Activated T-cell treated with anti-CD3 and anti-CD28 coated beads for 1 hour (primary cell): ENCODE measurements at places on chromosomes 12 and 14.

DNA sequence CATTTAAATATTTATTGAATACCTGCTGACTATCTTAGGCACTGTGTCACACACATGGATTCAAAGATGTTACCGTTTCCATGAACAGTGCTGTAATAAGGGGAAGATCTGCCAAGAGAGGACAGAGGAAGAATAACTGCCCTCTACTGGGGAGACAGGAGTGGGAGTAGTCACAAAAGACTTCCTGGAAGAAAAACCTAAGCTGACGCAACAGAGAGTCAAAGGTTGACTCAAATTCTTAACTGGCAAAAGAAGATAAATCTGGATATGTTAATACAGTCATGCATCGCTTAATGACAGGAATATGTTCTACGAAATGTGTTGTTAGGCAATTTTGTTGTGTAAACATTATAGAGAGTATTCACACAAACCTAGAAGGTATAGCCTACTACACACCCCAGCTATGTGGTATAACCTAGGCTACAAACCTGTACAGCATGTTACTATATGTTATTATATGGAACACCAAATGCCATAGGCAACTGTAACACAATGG is 51.5 kb downstream of the DCAF5 start:
- DNase-seq, result no peak

DNA sequence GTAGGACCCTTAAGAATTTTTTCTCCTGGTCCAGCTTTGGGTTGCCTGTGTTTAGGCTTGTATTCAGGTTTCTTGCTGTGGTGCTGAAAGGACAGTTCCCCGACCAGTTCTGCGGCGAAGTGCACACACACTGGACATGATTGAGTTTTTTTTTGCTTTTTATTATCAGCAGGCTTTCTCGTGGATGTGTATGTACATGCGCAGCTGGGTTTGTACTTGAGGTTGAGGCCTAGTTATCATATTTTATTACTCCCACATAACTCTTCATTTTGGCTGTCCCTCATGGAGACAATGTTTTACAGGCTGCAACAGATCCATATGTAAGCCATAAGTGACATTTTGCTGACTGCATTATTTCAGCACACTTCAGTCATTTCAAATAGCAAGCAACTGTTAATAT is 2.5 kb downstream of the SCN8A start:
- no peak for DNase-seq

- DNase-seq, result no peak
Observed at GRCh38 chr14:33931461-33931860, 19.4 kb downstream of the EGLN3 start.

- no peak for DNase-seq
Observed at GRCh38 chr14:95468448-95469133, 47.9 kb downstream of the SYNE3 start.

- no peak for DNase-seq
Observed at GRCh38 chr14:91830777-91831176, 36.6 kb downstream of the TC2N start.

DNA sequence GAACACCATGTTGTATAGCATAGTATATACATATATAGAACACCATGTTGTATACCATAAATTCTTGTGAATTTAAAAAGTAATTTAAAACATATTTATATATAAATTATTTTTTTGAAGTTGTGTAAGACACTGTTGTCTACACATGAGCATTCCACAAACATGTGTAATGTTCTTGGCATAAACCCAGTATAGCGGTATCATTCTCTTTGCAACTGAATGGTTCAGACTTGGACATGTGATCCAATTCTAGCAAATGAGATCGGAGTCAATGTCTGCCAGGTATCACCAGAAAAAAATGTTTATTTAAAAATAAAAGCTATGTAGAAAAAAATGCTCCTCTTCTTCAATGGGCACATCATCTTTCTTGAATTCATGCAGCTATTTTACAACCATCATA is 33.9 kb downstream of the CEP290 start:
- DNase-seq, result no peak

DNA sequence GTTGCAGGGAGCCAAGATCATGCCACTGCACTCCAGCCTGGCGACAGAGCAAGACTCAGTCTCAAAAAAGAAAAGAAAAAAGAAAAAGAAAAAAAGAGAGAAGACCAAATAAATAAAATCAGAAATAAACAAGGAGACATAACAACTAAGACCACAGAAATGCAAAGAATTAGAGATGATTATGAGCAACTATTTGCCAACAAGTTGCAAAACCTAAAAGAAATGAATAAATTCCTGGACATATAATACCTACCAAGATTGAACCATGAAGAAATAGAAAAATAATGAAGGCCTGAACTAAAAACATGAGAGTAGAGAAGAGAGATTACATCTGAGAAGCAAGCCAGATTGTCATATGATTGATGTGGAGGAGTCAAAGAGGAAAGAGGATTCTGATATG is 17.6 kb upstream of the EPS8 start:
- DNase-seq, result no peak

GRCh38 chr14:37472906-37473305 is 122.1 kb downstream of the FOXA1 start:
- DNase-seq, result no peak

GRCh38 chr12:13007496-13008233 is 7.6 kb upstream of the HEBP1 start:
- DNase-seq, result no peak

DNA sequence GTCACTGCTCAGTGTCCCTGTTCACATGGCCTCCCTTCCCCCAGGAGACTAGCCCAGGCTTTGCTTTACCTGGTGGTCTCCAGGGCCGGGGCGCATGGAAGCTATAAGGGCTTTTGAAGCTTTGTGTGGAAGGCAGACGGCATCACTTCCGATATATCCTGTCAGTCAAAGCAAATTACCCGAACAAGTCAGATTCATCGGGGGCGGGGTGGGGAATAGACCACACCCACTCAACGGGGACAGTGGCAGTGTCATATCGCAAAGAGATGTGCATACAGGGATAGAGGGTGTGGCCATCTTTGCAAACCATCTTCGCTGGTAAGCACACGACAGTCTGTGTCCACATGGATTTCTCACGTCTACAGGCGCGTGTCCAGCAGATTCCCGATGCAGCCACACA is 127.3 kb downstream of the GLT1D1 start:
- no peak for DNase-seq

GRCh38 chr12:52055731-52056711 is 4.8 kb downstream of the NR4A1 start:
- peak; percentile 41 for DNase-seq

GRCh38 chr14:30648471-30648870 is 26.4 kb downstream of the SCFD1 start:
- DNase-seq, result no peak

- no peak for DNase-seq
Observed at GRCh38 chr12:75481013-75481705, 604 bp downstream of the GLIPR1 start.

- peak; percentile 39 for DNase-seq
Observed at GRCh38 chr12:64679487-64680001, 69.2 kb downstream of the RASSF3 start.

GRCh38 chr12:27821259-27821973 is 41.4 kb upstream of the MANSC4 start:
- no peak for DNase-seq

GRCh38 chr14:50875359-50876070 is 3.7 kb downstream of the ABHD12B start:
- DNase-seq, result no peak

DNA sequence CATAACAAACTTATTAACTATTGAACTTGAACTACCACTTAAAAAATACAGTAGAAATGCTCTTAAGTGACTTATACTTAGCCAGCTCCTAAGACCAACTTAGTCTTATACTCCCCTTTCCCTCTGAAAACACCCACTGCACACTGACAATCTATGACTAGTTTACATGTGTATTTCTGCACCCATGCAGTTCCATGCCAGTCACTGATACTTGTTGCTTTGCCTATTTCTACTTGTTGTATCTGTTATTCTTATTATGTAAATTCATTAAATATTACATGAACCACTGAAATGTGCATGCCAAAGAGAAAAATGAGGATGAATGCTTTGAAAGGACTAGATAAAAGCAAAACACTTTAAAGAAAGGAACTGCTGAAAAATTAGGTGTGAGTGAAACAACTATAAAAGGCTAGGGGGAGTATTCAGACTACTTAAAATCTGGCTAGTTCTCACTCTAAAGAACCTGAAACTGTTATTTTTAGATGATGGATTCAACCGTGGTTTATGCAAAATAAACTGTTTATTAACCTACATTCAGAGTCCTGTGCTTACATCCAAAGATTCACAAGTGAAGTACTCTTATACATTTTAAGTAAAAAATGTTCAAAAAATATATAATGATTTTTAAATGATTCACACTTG is 74.7 kb downstream of the RPS6KA5 start:
- no peak for DNase-seq

DNA sequence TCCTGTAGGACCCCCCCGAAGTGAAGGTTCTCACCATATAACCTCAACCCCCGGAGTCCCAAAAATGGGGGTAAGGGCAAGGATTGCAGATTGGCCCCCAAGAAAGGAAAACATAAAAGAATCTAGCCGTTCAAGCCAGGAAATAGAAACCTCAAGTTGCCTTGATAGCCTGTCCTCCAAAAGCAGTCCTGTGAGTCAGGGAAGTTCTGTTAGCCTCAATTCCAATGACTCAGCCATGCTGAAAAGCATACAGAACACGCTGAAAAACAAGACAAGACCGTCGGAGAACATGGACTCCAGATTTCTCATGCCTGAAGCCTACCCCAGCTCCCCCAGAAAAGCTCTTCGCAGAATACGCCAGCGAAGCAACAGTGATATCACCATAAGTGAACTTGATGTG is 344.2 kb upstream of the RGS6 start:
- no peak for DNase-seq

GRCh38 chr12:42846782-42847181 is 257.2 kb upstream of the PRICKLE1 start:
- DNase-seq, result no peak

GRCh38 chr14:96104469-96105057 is 65.4 kb downstream of the C14orf132 start:
- no peak for DNase-seq

- no peak for DNase-seq
Observed at GRCh38 chr12:2447861-2448260, 346.9 kb upstream of the FKBP4 start.

- DNase-seq, result no peak
Observed at GRCh38 chr12:93536111-93536765, 36.2 kb upstream of the SOCS2 start.

- DNase-seq, result no peak
Observed at GRCh38 chr12:45731190-45731775, 1.8 kb downstream of the ARID2 start.

DNA sequence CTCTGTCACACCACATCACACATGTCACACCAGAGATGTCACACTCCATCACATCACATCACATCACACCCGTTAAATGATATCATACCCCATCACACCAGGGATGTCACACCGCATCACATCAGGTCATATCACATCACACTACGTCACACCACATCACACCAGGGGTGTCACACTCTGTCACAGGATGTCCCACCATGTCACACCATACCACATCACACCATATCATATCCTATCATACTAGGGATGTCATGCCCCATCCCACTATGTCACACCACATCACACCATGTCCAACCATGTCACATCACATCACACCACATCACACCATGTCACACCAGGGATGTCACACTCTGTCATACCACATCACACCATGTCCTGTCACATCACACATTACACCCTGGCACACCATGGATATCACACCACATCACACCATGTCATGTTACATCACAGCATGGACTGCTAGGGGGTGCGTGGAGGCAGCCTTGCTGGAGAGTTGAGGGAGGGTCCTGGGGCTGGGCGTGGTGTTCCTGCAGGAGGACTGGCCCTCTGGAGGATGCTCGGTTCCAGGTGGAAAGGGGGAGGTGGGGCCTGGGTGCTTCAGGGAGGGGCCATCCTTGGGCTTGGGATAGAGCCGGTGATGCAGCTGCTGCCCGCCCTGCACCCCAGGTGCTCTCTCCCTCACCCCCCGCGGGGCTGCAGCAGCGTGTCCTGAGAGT is 134.6 kb downstream of the TMEM121 start:
- DNase-seq, result no peak

DNA sequence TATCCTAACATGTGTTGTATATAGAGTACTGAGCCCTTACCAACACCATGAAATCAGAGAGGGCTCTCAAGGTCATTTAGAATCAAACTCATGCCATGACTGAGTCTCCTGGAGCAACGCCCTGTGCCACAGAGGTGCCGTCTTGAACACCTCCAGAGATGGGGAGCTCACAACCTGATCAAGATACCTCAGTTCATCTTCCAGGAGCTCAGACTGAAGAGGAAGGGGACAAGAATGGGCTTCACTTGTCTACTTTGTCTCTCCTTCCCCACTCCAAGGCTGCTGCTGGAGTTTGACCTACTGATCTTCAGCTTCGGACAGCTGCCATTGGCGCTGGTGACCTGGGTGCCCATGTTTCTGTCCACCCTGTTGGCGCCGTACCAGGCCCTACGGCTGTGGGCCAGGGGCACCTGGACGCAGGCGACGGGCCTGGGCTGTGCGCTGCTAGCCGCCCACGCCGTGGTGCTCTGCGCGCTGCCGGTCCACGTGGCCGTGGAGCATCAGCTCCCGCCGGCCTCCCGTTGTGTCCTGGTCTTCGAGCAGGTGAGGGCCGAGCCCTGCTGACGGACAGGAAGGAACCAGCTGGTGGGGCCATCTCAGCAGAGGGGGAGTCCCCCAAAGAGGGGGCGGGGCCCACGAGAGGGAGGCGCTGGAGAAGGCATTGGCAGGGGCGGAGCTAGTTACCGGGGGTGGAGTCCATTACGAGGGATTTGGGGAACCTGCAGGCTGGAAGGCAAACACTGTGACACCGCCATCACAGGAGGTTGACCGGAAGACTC is 12.0 kb downstream of the SOAT2 start:
- DNase-seq, result no peak

- no peak for DNase-seq
Observed at GRCh38 chr12:87760943-87761342, 268.3 kb downstream of the C12orf50 start.

GRCh38 chr12:132365226-132365625 is 35.8 kb upstream of the GALNT9 start:
- no peak for DNase-seq

GRCh38 chr14:20772650-20773049 is 4.4 kb downstream of the EDDM3B start:
- no peak for DNase-seq
